ENCODE measurements at places on chromosomes 13 and 19.

DNA sequence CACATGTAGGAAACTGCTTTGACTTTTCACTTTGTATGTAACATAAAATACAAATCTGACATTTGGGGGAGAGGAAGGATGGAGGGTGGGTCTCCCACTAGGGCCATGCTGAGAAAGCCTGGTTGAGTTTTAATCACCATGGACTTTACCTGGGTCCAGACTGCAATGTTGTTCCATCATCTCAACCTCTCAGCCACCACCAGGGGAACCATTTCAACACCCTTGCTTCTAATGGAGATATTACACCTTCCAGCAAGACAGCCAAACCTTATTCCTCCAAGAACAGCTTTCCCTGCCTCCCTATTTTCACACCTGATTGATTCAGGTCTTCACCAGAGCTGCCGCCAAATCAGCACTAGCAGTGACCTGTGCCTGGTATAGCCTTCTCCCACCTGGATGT is 56.0 kb downstream of the ZAR1L start:
- no peak for DNase-seq

DNA sequence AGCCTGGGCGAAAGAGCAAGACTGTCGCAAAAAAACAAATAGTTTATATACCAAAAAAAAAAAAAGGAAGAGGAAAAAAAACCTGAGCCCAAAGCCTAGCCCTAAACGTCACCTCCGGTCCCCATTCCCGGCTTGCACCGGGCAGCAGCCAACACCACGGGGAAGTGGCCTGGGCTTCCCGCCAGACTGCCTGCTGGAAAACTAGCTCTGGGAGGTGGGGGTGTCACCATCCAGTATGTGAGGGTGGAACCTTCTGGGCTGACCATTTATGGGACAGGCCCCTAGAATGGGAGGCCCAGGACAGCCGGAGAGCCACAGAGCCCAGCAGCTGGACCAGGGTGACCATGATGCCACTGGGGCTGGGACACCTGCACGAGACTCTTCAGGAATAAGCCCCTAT is 37.3 kb downstream of the IL12RB1 start:
- peak; percentile 54 for DNase-seq

DNA sequence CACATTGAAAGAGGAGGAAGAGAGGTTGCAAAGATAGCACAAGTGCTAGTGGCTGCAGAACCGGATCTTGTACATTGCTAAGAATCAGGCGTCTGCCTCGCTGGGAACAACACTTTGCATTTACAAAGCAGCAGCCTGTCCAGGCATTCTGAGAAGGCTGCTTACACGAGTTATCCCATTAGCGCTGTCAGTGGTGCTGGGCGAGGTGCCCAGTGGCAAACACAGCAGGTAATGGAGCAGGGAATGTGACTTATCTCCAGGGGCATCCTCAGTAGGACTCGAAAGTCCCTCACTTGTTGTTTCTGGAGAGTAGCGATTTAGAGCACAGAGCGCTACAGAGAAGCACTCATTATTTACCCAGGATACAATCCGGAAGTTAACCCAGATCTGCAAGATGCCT is 209.6 kb downstream of the OLFM4 start:
- DNase-seq: no peak

DNA sequence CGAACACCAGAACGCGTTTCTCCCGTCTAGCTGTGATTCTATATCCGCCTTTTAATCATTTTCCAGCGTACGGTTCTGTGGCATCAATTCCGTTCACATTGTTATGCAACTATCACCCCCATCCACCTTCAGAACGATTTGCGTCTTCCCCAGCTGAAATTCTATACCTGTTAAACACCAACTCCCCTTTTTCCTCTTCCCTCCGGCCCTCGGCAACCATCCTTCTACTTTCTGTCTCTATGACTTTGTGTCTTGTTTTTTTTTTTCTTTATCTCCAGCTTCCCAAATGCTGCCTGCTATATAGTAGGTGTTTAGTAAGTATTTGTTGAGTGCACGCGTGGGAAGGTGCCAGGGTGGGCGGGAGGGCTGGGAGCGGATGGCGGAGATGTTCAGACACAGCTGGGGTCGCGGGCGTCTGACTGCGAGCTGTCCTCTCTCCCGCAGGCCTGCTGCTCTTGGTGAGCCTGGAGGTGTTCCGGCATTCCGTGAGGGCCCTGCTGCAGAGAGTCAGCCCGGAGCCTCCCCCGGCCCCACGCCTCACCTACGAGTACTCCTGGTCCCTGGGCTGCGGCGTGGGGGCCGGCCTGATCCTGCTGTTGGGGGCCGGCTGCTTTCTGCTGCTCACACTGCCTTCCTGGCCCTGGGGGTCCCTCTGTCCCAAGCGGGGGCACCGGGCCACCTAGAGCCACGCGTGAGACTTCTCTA is 20.2 kb downstream of the CACNG6 start:
- DNase-seq: no peak

GRCh38 chr13:22092791-22093560 is 422.1 kb downstream of the FGF9 start:
- no peak for DNase-seq
